ENCODE measurements at places on chromosomes 3 and 15.

GRCh38 chr15:100785181-100786138, 94.2 kb upstream of the ALDH1A3 start:
- DNase-seq: no peak

GRCh38 chr3:52873433-52874159, 23.8 kb downstream of the STIMATE start:
- no peak for DNase-seq

GRCh38 chr15:92714477-92715401, 59.2 kb upstream of the FAM174B start:
- DNase-seq: no peak

GRCh38 chr15:58407236-58407775, 24.5 kb upstream of the LIPC start:
- DNase-seq: no peak

GRCh38 chr3:189756582-189757078, 125.4 kb downstream of the TP63 start:
- DNase-seq: no peak

- DNase-seq: peak; percentile 20
Measured at GRCh38 chr15:74307827-74308811, 59.3 kb downstream of the CYP11A1 start.

- no peak for DNase-seq
Measured at GRCh38 chr3:25350725-25351114, 77.3 kb upstream of the RARB start.

GRCh38 chr3:194615226-194615625, 18.0 kb downstream of the TMEM44 start:
- no peak for DNase-seq

DNA sequence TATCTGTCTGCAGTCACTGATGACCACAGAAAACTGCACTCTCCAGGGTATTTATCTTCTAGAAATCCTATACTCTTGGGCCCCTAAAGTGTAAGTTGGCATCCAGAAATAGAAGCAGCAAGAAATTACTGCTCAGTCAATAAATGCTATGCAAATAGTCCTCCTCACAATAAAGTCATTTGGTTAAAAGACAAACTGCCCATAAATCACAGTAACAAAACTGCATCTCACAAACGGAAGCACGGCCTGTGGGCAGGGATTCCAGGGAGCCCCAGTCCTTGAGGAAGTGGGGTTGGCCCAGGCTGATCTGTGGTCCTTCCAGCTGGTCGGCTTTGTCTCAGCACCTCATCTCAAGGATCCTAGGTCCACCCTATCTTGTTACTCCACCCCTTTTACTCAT, 29.7 kb upstream of the SPATA12 start:
- DNase-seq: no peak

GRCh38 chr3:120137548-120137947, 43.3 kb upstream of the GSK3B start:
- DNase-seq: no peak

DNA sequence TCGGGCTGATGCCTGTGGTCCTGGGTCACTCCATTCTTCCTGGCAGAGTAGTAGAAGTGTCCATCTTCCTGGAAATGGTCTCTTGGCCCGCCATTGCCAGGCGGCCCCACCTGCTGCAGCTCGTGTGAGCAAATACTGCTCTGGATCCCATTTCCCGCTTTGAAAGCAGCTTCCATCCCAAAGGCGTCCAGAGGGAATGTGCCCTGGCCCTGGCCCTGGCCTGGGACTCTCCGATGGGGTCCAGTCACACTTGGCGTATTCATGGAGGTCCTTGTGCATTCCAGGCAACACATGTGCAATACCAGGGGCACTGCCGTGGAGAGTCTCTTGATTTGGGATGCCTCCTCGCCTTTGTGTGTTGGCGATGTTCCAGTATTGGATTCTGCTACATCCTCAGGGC, 111.1 kb downstream of the SNRPN start:
- no peak for DNase-seq

- no peak for DNase-seq
Measured at GRCh38 chr15:33664947-33665346, 303.4 kb upstream of the CHRM5 start.

DNA sequence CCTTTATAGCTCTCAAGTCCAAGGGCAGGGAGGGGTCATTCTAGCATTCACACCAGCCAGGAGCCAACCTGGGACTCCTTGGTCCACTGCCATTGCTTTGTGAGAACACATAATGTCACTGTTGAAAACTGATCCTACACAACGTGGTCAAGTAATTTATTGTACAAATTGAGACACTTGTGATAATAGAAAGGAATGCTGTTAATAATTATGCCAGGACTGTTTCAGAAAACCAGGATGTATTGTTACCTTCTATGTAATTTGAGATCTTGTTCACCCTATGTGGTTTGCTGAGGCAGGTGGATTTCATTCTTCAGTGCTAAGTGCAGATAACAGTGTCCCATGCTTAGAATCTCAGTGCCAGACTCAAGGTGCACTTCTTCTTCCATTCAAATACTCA, 33.3 kb downstream of the TMCO5A start:
- DNase-seq: no peak

GRCh38 chr3:107250221-107250620, 127.0 kb upstream of the CCDC54 start:
- DNase-seq: no peak

GRCh38 chr3:9780458-9780812, 10.7 kb upstream of the CAMK1 start:
- no peak for DNase-seq

- no peak for DNase-seq
Measured at GRCh38 chr15:67394873-67395639, 125.9 kb upstream of the C15orf61 start.

- no peak for DNase-seq
Measured at GRCh38 chr3:39429466-39429865, 22.9 kb downstream of the RPSA start.

DNA sequence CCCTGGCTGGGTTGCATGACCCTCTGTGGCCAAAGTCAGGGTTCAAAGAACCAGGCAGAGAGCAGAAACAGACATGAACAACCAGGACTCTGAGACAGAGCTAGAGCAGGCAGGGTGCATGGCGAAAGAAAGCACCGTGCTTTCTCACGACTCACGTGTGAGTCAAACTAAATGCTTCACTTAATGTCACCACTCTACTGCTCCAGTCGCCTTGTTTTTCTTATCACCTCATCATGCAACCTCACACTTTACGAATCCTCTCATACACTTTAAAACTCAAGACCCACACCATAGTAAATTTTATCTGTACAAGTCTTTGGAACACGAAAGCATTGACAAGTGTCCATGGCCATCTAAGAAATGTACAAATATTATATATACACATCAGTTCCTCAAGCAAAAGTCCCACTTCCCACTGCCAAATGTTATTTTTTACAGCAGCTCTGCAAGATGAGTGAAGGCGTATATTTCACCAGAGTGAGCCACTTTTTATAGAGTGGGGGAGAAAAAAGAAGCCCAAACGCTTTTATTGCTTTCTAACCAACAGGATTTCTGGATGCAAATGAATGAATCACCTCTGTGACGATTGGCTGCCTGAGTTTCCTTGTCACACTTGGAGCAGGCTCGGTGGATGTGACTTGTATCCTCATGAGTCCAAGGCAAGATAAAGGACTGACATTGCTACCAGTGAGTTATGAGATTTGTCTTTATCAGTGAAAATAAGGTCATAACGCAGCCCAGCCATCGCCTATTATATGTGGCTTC, 16.0 kb upstream of the MEGF11 start:
- no peak for DNase-seq

DNA sequence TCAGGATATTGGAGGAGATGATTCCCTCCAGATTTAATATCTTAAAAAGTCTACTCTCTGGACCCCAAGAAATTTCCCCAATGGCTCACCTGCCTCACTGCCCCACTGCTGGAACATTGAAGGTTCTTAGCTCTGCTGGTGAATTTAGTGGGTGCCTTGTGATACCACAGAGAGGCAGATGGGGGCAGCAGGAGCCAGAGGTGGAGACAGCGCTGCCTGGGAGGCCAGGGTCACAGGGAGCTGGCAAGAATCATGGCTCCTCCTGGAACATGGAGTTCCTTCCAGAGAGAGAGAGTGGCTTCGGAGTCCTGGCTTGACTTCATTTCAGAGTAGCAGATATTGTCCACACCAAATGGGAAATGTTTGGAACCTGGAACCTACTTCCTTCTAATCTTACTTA, 263.5 kb upstream of the CFAP20DC start:
- DNase-seq: no peak

- no peak for DNase-seq
Measured at GRCh38 chr15:87243474-87243873, 1013.1 kb downstream of the NTRK3 start.

DNA sequence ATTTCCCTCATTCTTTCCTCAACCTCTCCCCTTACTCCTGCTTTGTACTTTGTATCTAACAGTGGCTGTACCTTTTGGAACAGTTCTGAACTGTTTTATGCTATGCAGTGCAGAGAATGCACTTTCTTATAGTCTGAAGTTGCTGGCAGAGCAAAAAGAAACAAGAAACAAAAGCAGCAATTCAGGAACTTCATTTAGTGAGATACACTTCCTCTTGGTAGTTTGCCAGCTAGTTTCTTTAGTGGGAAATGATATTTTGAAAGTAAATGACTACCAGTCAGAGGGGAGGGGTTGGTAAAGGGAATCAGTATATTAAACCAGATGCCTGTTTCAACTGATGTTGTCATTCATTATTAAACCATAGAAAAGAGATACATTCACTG, 55.0 kb upstream of the CHD2 start:
- no peak for DNase-seq

- DNase-seq: no peak
Measured at GRCh38 chr3:148863814-148864213, 1.3 kb upstream of the CPA3 start.

DNA sequence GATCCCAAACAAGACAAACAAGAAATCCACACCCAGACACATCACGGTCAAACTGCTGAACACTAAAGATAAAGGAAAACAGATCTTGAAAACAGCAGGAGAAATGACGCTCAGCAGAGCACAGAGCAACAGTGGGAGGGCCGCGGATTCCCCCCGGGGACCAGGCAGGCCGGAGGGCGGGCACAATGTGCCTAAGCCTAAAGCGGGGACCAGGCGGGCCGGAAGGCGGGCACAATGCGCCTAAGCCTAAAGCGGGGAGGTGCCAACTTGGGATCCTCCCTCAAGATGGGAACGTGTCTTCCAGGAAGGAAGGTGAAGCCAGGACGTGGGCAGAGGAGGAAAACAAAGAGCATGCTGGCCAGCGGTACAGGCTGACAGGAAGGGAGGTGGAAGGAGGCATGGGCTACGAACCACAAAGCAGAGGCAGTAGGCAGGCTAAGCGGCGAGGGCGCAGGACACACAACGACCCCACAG, 31.1 kb downstream of the CYFIP1 start:
- DNase-seq: peak; percentile 51

Data from DMS 273 treated with DMSO at 0.1 percent for 48 hours (cell line).